ENCODE measurements at places on chromosomes 7 and 10.

- DNase-seq: no peak
Measured at GRCh38 chr7:149188213-149188612, 7.1 kb upstream of the ZNF282 start.

- peak; percentile 24 for DNase-seq
Measured at GRCh38 chr10:21372651-21373410, 152.7 kb downstream of the SKIDA1 start.

GRCh38 chr10:119199231-119199992 is 8.0 kb upstream of the GRK5 start:
- peak; percentile 13 for DNase-seq

DNA sequence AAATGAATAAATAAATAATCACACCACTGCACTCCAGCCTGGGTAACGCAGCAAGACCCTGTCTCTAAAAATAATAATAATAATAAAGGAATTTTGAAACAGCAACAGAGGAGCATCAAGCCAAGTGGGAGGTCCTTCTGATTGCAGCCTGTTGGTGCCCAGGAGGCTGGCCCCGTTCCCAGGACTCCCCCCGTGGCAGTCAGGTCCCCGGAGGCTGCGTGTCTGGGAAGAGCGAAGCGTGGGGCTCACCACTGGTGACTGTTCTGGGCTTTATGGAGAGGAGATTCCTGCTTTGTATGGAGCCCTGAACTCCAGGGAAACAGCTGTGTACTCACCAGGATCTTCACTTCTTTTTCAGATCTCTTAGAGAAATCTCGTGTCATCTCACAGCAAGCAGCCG is 19.3 kb upstream of the MYH16 start:
- DNase-seq: no peak

DNA sequence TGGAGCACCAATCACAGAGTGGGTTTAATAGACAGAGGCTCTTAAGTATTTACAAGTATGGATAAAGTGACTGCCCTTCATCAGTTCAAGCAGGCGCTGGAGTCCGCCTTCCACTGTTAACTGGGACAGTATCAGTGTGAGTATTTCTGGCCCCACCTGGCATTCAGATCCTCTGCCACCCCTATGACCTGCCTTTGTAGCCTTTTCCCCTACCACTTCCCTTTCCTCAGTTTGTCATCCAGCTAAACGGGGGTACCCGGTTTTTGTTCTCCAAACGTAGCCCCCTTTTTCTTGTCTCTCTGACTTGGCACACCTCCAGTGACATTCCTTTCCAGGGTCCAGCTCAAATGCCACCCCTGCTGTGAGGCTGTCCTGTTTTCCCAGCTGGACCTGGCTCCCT is 134.4 kb downstream of the SNX10 start:
- no peak for DNase-seq

DNA sequence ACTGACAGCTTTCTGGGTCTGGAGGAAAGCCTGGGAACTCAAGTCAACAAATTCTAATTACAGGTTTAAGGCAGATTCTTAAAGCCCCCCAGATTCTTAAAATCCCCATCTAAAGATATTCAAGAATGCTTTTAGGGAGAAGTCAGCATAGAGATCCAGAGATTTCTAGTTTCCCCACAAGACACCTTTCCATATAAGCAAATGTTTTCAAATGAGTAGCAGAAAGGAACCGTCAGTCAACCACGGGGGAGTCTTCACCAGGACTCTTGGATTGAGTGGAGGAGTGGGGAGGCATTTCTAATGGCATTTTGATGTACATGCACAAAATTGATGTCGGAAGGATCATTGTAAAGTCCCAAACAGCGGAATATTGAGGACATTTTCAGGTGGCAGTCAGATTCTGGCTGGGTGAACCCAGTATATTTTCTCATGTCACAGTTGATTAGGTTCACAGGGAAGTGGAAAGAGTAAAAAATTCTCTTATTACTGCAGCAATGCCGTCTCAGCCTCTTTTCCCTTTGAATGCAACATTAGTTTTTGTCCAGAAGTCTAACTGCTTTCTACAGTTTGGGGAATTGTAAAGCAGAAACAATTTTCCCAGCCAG is 191.7 kb upstream of the YAE1 start:
- no peak for DNase-seq
